Stimulated activated CD8-positive, alpha-beta memory T cell treated with anti-CD3 and anti-CD28 coated beads, Interleukin-15, amount 100 ng/mL, for 24 hours (primary cell): ENCODE measurements at places on chromosomes 1 and 21.

DNA sequence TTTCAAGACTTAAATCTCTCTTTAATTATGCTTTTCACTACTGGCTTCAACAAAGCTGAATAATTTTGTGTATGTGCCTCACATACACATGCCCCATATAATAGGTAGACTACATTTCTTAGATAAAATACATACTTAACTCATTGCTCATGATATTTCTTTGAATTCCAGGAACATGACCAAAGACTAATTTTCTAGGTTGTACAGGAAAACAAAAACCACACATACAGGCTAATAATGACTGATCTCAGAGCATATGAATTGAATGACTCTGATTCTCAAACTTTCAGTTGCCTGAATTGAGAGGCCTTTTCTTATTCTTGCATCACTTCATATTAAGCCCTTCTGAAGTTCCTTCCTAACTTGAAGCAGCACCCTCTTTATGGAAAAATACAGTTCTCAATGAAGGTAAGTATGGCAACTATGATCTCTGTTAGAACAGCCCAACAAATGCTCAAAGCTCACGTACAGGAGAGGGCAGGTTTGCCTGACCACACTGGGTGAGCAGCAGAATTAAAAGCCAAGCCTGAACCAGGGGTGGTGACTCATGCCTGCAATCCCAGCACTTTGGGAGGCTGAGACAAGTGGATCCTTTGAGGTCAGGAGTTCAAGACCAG, 22.6 kb upstream of the UAP1 start:
- no peak for DNase-seq

DNA sequence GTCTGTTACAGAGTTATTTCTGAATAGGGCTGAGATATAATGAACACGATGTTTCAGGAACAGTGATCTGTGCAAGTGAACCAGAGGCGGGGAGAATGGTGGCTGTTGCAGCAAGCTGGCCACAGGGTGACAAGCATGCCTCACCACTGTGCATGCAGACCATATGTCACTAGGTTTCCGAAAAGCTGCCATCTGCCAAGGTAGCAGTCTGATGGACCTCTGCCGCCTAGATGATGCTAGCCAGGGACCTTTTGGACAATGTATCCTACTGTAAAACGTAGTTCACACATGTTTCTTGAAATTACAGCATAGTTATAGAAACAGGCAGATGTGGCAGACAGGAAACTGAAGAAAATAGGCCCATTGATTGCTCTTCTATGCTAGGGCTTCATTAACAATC, 204.2 kb upstream of the RRP15 start:
- DNase-seq = no peak

DNA sequence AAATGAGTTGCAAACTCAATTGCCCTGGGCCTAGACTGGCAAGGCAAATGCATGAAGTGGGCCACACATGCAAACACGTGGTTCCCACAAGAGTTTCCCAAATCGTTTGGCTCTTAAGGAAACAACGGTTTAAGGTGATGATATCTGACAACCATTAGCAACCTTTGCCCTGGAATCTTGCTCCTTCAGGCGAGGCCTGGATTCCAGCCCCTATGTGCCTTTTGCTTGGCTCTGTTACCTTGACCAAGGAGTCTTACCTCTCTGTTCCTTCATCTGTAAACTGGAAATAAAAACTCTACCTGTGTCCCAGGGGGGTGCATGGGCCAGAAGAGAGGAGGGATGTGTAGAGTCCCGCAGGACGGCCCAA, 72.1 kb upstream of the CASZ1 start:
- no peak for DNase-seq

- DNase-seq = no peak
Measured at GRCh38 chr1:25568834-25569596, 25.6 kb downstream of the LDLRAP1 start.

- DNase-seq = no peak
Measured at GRCh38 chr1:110424699-110425611, 17.5 kb upstream of the LAMTOR5 start.

DNA sequence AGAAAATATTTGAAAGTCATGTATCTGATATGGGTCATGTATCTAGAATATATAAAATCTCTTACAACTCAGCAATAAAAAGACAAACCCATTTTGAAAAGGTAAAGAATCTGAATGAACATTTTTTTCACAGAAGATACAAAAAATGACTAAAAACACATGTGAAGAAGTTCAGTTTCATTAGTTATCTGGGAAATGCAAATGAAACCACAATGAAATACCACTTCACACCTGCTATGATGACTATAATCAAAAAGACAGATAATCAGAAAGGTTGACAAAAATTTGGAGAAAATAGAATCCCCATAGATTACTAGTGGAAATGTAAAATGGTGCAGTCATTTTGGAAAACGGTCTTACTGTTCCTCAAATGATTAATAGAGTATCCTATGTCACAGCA, 631.0 kb downstream of the MRPL39 start:
- DNase-seq = no peak

- DNase-seq = no peak
Measured at GRCh38 chr1:173986951-173987350, 35.2 kb downstream of the RC3H1 start.

DNA sequence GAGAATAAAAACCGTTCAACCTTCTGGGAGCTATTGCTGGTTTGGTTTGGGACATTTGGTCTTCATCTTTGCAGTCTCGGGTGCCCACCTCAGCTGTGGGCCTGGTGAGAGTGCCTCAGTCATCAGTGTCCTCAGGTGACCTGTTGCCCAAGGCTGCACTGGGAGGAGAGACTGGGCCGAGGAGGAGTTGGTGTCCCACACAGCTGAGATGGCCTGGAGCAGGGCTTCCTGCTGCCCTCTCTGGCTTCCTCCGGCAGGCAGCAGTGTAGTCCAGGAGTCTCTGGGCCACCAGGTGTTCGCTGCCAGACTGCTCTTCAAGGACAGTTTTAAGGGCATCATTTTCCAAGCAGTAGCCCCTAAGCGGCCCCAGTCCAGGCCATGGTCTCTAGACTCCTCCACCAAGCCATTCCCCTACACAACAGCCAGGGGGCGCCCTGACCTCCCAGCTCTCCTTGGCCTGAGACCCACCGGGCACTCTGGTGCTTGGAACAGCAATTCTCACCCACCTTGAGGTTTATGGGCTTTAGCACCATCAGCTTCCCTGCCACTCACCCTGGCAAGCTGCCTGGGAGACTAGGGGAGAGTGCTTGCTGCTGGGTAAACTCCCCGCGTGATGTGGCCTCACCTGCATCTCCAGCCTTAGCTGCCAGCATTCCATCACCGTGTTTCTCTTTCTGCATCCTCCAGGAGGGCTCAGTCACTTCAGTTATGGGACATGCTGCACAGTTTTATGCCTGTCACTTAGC, 9.1 kb upstream of the SYTL1 start:
- no peak for DNase-seq

DNA sequence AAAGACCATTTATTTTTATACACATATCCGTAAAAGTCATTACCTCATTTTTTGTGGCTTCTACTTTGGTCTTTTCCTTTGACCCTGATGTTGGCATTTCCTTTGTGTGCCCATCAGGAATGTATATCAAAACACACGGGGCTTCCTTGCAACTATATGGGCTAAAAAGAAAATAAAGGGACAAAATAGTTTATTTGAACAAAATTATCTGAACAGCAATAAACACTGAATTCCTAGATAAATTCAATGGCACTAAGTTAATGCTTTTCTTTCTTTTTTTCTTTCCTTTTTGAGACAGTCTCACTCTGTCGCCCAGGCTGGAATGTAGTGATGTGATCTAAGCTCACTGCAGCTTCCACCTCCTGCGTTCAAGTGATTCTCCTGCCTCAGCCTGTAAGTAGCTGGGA, 45.2 kb downstream of the EPRS1 start:
- DNase-seq = no peak

DNA sequence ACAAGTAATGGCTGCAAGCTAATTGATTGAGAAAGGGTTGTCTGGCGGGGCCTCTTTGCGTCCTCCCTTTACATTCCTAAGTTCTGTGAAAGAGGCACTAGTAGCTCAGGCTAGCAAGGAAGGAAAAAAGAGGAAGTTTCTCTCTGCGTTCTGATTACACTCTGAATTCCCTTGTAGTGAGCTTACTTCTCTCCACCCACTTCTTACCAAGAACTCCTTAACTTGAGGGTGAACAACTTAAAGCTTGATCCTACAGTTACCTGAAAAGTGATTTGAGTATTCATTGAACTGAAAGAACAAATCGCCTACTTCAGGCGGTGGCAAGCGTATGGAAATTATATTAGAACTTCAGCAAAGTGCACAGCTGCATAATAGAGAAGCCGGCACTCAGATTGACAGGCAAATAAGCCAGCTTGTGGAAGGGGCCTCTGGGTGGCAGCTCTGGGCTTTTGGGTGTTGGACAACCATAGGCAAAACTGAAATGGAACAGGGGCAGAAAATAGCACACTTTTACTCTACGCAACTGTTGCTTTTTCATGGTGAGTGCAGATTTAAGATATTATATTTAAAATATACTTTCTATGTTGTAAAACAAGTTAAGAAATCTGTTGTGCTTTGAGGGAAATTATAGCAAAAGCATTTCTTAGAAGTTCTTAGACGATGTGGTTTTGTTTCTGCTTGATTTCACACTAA, 464.5 kb downstream of the USP25 start:
- no peak for DNase-seq

DNA sequence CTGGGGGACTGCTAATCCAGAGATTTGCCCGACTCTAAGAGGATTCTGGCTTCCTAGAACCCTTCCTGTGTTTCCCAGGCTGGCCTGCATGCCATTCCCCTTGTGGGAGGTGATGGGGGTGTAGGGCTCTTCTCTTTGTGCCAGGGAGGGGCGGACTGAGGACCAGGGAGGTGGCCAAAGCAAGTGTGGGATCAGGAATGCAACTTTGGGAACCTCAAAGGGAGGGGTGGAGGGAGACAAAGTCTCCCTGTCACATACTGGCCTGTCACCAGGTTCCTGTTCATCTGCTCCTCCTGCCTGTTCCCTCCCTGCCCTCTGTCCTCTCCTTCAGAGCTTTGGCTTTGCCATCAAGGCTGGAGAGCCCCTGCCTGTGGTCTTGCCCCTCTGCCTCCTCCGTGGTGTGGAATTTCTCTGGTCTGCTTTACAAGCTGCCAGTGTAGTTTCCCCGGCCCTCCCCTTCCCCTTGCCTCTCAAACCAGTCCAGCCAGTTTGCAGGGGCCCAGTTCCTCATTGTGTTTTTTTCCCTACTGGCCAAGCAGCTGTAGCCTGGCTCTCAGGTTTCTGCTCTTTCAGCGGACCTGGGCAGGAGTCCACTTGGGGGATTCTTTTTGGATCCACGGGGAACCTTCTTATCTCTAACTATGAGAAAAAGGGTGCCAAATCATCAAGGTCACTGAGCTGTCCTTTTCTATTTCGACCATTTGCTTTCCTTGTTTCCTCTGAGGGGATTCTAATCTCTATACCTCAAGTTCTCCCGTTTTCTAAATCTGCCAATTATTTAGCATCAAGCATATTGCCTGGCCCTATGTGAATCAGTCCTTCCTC, 1.8 kb downstream of the CGN start:
- DNase-seq = no peak

GRCh38 chr1:200483491-200484143, 73.8 kb upstream of the ZNF281 start:
- no peak for DNase-seq

DNA sequence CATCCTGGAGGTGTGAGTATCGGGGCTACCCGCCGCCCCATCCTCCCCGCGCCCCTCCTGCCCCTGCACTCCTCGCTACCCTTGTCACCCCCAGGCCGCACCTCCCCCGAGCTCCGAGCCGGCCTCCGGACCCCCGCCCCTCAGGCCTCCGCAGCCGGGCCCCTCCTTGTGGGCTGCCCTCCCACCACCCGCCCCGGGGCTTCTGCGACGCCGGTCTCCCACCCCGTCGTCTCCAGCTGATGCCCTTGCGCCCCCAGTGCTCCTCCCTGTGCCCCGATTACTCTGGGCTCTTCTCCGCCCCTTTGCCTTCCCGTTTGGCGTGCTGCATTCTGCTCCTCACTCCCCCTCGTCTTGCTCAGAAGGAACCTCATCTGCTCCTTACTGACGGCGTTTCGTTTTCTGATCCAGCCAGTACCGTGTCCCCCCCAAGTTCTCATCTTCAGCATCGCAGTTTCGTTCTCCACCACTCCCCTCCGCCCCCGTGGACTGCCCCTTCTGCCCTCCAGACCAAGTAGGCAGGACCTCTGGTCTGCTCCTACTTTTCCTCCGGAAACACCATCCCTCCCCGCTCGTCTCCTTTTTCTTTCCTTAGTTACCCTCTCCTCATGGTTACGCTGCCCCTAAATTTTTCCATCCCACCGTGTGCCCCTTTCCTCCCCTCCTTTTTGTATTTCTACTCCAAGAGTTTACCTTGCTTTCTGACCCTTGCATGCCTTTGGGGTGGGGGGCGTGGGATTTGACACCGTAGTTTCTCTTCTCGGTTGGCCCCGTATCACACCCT, 841 bp downstream of the SNX27 start:
- peak; percentile 7 for DNase-seq

DNA sequence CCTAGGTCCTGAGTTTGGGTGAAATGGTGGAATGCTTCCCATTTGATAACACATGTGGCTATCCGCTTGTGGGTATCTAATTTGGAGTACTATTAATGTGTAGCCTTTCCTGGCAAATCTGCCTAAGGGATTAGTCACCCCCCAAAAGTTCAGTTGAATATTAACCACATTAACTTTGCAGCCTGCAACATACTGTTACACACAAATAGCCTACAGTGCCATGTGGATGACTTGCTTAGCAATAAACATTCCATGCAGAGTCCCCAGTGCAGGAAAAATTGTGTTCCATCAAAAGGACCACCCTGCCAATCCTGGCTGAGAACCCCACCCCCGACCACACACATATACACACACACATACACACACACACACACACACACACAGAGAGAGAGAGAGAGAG, 303.3 kb upstream of the ESRRG start:
- DNase-seq = no peak

DNA sequence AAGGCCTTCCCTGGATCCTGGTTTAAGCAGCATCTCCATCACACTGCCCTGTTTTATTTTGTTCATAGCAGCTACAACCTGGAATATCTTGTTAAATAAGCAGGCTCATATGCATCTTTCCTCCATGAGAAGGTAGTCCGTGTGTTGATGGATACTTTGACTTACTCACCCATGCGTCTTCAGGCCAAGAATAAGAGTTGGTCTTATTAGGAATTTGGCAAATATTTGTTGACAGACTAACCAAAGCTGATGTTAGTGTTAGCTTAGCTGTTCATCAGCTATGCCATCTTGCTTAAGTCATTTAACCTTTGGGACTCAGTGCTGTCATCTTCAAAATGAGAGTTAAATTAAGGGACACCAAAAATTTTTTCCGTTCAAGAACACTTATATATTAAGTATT, 59.2 kb downstream of the SASS6 start:
- no peak for DNase-seq

DNA sequence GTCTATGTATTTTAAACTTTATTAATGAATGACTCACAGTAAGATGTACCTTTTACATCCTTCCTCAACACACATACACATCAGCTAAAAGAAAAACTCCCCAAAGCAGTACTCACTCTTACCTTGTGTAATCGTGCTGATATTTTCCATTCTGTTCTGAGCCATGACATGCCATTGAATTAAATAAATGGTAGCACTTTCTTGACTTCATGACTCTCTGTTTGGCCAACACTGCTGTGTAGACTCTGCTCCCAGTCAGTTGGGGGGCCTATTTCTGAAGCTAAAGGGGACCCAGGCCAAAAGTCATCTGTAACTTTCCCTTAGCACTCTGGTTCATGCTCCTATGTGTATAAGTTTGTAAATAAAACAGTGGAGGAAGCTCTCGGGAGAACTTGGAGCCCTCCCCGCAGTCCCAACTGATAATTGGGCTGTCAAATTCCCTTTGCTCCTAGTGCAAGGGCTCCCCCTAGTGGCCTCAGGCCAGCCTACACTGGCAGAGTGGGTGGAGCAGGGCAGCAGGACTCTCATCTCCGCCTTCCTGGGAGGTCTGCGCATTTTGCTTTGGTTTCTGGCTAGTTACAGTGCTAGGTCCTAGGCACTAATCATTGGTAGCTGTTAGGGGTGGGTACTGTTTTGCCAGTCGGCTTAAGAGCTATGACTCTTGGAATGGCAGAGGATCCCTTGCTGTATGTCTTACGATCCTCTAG, 1.7 kb upstream of the FYB2 start:
- DNase-seq = peak; percentile 42
